8988T (cell line): ENCODE measurements at places on chromosomes 3 and 15.

DNA sequence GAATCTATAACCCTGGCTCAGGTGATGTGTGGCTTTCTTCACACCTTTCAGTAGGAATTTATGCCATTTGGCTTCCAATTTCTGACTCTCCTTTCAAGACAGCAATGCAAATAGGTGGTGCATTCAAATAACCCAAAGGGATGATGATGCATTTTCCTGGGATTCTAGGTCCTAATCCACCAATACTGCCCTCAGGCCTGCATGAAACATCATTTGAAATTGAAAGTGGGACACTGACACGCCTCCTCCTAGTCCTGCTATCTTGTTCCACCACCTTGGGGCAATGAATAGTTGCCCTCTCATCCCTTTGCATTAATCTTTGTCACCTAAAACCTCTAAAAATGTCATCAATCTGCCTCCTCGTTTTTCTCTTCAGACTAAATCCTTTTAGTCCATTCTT lies 198.4 kb upstream of the ST8SIA2 start:
- no peak for DNase-seq

DNA sequence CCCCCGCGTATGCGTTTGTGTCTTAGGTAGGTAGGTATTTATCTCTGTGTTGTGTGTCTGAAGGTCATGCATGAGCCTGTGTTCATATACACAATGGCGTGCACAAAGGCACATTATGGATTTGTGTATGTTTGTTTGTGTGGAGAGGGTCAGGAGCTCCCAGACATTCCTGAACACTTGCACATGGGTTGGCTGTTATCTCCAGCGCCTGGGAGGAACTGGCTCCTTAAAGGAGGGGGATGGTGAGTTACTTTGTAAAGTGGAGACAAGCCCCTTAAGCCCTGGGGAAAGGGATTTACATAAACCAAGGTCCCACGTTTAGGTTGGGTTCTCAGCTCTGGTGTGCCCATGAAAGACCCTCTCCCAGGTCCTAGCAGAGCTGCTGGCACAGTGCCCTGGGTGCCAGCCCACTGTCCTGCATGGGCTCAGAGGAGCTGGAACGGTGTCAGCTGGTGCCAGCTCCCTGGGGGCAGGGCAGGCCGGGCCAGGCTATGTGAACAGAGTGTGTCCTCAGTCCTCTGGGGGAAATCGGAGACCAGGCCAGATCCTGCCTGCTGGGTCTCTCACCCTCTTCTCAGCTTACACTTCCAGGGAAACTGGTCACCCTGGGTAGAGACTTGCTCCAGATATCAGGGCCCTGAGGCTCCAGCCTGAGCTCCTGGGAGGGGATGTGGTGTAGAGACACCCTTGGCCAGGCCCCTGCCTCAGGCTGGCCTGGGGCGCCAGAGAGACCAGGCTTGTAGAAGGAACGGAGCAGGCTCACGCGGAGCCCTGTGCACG lies 25.1 kb downstream of the SNX33 start:
- DNase-seq: no peak

GRCh38 chr15:38071211-38071972 lies 137.0 kb downstream of the TMCO5A start:
- no peak for DNase-seq

DNA sequence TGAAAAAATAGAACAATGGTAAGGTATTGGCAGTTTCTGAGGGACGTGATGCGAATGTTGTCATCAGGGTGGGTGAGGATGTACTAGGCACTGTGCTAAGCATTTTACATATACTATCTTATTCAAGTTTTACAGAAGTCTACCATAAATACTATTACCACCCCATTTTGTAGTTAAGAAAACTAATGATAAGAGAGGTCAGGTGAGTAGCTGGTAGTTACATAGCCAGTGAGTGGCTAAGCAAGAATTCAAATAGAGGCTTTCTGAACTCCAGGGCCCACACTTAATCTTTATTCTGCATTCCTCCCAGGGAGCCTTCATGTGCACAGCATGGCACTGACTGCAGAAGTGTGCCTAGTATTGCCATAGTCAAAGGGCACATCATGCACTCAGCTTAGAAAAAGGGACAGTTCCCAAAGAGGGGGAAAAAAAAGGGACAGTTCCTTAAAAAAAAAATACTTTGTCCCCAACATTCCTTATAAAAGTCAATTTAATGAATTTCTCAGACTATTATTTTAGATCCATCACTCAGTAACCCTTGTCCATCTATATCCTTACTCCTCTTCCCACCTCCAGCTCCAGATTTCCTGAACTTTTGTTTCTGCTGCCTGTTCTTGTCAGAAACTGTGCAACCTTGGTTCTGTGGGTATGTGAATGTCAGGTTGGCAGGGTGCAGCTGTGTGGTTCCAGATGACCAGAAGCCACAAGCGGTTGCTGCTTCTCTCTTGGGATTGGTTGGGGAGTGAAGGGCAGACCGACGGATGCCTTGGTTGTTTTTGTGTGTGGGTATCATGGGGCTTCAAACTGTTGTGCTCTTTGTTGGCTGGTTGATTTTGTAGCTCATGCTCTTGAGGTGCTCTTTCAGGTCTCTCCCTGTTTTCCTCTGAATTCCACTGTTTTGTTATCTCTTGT lies 8.3 kb downstream of the MAPKBP1 start:
- DNase-seq: no peak

DNA sequence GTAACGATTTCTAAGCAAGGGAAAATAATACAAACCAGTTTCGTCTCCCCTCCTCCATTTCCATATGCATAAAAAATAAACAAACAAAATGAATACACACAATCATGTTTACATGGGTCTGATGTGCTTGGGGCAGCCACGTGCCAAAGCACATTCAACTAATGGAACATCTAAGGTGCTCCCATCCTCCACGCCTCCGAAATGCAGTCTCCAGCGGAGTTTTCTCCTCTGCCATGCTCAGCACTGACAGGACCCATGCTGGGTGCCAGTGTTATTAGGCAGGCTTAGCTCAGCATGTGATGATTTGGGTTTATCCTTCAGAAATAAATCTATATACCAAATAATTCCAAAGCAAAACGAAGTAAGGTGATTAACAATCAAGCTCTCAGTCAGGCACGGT lies 337.3 kb upstream of the ATP10A start:
- no peak for DNase-seq

DNA sequence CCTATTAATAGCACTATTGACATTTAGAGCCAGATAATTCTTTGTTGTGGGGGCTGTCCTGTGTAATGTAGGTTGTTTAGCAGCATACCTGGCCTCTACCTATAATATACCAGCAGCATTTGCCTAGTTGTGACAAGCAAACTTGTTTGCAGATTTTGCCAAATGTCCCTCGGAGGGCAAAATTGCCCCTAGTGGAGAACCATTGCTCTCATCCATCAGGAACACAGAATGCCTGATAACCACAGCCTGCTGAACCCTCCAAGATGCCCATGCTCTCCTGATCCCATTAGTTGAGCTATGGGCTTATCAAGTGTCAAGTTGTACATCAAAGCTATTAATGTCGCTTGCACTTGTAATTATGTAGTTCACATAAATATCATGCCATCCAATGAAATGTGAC lies 15.0 kb upstream of the KBTBD8 start:
- DNase-seq: no peak

DNA sequence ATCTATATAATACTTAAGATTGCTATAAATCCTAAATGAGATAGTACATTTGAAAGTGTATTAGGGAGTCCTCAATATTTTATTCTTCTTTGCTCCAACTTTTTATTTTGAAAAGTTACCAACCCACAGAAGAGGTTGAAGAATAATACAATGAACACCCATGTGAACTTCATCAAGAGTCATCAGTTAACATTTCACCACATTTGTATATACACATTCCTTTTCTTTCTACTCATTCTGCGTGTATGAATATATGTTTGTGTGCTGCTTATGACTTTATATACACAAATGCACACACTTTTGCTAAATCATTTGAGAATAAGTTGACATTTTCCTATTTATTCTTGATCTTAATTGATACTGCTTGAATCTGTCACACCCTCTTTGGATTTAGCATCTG lies 193.3 kb upstream of the CGNL1 start:
- DNase-seq: no peak

DNA sequence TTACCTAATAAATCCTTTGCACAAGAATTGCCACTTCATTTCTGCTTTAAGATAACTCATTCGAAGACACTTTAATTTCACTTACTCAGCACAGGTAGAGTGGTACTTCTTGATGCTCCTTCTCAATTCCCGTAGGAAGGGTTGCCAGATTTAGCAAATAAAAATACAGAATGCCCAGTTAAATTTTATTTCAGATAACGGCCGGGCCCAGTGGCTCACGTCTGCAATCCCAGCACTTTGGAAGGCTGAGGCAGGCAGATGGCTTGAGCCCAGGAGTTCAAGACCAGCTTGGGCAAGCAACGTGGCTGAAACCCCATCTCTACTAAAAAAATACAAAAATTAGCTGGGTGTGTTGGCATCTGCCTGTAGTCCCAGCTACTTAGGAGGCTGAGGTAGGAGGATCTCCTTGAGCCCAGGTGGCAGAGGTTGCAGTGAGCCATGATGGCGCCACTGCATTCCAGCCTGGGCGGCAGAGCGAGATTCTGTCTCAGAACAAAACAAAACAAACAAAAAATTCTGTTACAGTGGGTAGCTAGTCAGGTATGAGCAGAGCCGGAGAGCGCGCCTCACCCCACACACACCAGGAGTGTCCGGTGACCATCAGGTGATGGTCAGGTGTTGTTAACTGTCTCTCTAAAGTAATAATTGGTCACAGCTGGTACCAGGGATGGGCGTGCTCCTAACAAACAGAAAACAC lies 92.8 kb downstream of the DNAH12 start:
- no peak for DNase-seq

GRCh38 chr15:68806220-68807060 lies 14.3 kb downstream of the ANP32A start:
- no peak for DNase-seq

DNA sequence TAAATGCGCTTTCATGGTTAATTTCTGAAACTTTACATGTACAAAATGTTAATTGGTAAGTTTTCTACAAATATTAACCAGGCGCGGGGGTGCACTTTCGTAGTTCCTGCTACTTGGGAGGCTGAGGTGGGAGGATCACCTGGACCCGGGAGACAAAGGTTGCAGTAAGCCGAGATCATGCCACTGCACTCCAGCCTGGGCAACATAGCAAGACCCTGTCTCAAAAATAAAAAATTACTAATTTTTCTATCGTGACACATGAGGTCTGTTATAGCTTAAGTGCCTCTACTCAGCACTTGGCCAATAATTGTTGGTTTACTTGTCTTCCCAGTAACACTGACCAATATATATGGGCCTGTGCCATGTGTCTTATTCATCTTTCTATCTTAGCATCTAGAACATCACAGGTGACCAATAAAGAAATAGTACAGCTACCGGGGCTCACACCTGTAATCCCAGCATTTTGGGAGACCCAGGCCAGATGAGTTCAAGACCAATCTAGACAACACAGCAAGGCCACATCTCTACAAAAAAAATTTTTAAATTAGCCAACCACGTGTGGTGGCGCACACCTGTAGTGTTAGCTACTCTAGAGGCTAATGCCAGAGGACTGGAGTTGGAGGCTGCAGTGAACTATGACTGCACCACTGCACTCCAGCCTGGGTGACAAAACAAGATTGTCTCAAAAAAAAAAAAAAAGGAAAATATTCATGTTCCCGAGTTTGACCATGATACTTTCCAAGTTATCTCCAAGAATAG lies 6.1 kb downstream of the MSL2 start:
- no peak for DNase-seq

GRCh38 chr3:179196098-179196497 lies 47.9 kb downstream of the PIK3CA start:
- no peak for DNase-seq

- DNase-seq: no peak
Observed at GRCh38 chr3:165193366-165194254, 2.6 kb downstream of the SLITRK3 start.

GRCh38 chr3:11310258-11310657 lies 38.1 kb downstream of the ATG7 start:
- DNase-seq: no peak

DNA sequence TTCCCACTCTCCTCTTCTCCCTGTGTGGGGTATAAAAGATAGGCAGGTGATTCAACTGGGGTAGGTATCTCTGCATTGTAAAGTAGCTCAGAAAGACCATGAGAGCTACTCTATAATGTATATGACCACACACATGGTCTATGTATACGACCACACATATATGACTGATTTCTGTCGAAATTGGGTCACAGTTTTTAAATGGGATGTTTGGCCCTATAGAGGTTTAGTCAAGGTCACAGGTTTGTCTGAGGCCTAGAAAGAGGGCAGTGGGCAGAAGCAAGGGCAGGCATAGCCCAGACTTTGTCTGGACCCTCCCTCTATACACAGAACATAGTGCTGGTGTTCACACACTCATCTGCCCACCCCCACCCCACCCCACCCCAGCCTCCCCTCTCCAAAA lies 4.4 kb downstream of the LAMP3 start:
- DNase-seq: no peak

- DNase-seq: no peak
Observed at GRCh38 chr3:111648991-111649579, 53.9 kb upstream of the ZBED2 start.

DNA sequence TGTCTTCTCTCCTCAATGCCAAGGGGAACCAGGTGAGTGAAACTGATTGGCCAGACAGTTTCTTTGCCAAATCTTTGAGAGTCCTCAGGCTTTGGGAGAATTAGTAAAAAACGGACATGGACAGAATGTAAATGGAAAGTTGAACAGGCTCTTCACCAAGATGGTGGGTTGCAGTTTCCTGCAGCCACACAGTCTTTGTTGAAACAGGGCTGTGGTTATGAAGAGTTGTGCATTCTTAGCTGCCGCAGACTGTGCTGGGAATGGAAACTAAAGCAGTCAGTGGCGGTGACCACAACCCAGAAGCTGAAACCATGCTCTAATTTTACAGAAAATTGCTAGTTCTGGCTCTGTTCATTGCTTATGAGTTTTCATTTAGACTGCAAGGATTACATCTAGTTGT lies 42.1 kb upstream of the TASOR start:
- no peak for DNase-seq

DNA sequence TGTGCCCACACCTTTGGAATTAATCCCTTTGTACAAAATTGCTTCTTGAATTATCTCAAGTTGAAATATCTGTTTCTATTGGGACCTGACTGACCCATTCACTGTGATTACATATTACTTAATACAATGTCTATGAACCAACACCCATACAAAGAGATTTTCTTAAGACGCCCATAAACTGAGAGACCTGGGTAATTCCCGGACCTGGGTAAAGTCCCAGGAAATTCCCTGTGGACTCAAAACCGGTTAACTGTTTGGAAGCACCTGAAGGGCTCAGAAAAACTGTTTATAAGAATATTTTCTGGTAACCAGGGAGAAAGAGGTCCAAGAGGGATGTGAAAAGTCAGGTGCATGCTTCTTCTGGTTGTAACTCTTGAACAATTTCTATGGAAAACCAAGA lies 314.0 kb upstream of the WNT5A start:
- no peak for DNase-seq

DNA sequence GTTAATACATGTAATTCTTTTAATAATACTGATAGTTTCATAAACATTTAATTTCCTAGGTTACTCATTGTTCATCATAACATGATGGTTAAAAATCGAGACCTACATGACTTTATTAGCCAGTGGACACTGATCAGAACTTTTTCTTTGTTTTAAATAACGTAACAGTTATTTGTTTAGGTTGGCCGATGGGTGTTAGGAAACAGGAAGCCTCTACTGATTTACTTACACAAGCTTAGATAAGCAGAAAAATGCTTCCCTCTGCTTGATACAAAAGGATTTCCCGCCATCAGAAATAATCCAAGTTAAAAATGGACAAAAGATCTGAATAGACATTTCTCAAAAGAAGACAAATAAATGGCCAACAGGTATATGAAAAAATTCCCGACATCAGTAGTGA lies 16.6 kb upstream of the APH1B start:
- no peak for DNase-seq

- DNase-seq: no peak
Observed at GRCh38 chr3:31197941-31198340, 303.5 kb upstream of the GADL1 start.
